Activated CD8-positive, alpha-beta memory T cell treated with anti-CD3 and anti-CD28 coated beads, Interleukin-2, amount 50 U/mL, for 48 hours (primary cell): ENCODE measurements at places on chromosomes 13 and 19.

- no peak for DNase-seq
These were observed 7.0 kb downstream of the TMEM221 start for GRCh38 chr19:17441241-17442021.

- DNase-seq: no peak
These were observed 330.8 kb downstream of the NALCN start for GRCh38 chr13:101085551-101085950.

- peak; percentile 65 for DNase-seq
These were observed 48.2 kb downstream of the STK24 start for GRCh38 chr13:98528663-98529064.

DNA sequence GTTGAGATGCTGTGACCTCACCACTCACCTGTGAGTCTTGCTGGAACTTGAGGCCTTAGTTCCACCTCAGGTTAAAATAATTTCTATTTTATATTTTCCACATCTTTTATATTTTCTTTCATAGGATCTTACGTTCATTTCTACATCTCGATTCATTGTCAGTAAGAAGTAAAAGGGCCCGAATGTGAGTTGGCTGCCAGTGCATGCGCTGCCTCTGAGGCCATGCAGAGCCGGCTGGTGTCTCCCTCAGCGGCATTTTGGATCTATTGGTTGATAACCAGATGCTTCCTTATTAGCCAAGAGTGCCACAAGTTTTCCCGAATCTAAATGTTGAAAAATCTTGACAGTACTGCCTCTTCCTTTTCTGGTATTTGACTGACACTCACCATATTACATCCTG is 347.3 kb downstream of the TEX29 start:
- DNase-seq: no peak

DNA sequence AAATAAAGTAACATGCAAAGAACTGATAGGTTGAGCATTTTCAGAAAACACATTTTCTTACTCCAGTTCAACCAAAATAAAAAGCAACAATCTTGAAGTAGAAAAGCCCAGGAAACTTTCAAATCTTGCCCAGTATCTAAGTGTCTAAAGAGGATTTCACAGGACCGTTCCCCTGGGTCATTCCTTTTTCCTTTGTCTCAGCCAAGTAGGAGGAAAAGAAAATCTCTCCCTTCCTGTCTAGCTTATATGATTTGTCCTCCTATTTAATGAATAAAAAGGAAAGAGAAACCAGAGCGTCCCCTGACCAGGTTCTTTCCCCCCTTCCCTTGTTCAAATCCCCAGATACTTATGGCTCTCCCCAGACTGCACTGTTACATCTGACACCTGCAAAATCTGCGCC is 248.0 kb downstream of the KCTD12 start:
- no peak for DNase-seq

GRCh38 chr13:44971656-44972595 is 17.3 kb downstream of the NUFIP1 start:
- DNase-seq: no peak

DNA sequence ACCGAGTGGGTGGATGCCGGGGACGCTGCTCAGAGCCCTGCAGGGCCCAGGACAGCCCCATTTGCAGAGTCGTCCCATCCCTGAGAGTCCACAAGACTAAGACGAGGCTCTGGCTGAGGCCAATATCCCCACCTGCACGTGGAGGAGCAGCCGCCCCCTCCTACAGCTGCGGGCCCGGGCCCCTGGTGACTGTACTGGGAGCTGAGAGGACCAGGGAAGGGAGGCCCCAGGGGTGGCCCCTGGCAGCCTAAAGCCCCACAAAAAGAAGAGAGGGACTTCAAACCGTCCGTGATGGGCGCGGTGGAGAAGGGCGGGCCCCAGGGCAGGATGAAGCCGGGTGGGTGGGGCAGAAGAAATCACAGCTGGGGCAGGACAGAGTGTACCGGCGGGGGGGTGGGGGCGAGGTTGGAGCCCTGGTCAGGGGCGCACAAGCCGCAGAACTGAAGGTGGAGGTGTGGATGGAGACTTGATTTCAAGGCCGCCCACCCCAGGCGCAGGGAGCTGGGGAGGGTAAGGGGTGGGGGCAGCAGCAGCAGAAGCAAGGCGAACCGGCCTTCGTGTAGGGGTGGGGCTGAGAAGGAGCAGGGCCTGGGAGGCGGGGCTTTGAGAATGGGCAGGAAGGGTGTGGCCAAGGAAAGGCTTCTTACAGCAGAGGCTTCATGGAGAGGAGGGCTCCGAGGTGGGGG is 12.9 kb downstream of the CFD start:
- DNase-seq: peak; percentile 87

GRCh38 chr13:106213028-106213757 is 322.3 kb downstream of the EFNB2 start:
- no peak for DNase-seq

GRCh38 chr19:38250821-38251563 is 5.2 kb downstream of the PPP1R14A start:
- no peak for DNase-seq

DNA sequence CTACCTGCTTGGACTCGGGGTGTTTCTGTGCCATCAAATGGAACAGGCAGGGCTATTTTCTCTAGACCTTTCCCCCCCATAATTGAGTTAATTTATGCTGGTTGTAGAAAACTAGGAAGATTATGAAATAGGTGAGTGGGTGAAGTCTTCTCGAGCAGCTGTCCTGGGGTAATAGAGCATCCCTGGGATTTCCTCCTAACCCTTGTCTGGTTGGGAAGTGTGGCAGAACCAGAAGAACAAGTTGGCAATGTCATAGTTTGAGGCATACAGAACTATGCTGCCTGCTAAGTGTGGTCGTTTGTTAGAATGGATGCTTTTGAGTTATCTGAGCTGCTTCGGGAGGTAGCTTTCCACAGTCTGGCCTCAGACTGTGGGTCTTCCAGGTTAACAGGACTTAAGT is 3.7 kb downstream of the GATAD2A start:
- no peak for DNase-seq

GRCh38 chr13:66556306-66556705 is 673.8 kb downstream of the PCDH9 start:
- DNase-seq: no peak

GRCh38 chr13:26497968-26498511 is 59.4 kb upstream of the WASF3 start:
- DNase-seq: no peak

DNA sequence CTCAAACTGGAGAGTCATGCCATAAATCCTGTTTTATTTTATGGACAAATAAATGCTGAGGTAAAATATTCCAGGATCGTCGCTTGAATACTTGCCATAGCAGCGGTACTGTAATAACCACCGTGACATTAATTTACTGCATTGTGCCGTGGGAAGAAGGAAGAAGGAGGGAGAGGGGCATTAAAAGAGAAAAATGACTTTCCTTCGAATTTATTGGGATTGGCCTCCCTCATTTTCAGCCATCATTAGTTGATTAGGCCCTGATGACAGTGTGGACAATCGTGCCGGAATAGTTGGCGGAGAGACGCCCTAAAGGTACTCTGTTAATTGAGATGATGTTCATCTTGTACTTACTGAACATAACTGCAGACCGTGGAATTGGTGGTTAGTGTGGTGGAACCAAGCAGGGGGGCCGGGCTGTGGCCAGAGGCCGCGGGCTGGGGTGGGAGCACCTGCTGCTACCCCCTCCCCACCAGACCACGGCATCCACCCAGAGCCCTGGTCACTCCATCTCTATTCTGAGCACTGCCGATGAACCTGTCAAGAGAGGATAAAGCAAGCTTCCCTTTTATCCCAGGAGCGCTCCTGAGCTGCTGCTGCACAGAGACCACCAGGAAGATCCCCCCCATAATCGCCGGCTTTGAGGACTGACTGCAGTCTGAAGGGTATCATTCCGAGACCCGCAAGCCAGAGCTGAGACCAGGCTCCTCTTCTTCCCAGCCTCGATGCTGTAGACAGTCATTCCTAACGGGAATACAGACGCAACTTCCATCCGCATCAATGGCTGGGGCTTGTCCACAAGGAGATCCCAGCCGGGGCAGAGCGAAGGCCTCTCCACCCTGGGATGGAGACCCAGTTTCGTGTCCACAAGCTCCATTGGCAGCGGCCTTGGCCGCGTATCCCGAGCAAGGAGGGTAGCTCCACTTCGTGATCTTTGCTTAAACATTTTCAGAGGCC is 168.3 kb upstream of the TSHZ3 start:
- no peak for DNase-seq

DNA sequence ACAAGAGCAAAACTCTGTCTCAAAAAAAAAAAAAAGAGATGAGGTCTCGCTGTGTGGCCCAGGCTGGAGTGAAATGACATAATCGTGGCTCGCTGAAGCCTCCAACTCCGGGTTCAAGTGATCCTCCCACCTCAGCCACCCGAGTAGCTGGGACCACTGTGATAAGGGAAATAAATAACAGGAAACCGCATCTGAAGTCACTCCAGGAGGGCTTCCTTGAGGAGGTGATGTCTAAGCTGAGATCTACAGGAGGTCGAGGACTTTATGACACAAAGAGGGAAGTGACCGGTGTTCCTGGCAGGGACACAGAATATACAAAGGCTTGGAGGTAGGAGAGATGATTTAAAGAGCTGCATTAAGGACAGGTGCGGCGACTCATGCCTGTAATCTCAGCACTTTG is 8.9 kb upstream of the NR2F6 start:
- no peak for DNase-seq

DNA sequence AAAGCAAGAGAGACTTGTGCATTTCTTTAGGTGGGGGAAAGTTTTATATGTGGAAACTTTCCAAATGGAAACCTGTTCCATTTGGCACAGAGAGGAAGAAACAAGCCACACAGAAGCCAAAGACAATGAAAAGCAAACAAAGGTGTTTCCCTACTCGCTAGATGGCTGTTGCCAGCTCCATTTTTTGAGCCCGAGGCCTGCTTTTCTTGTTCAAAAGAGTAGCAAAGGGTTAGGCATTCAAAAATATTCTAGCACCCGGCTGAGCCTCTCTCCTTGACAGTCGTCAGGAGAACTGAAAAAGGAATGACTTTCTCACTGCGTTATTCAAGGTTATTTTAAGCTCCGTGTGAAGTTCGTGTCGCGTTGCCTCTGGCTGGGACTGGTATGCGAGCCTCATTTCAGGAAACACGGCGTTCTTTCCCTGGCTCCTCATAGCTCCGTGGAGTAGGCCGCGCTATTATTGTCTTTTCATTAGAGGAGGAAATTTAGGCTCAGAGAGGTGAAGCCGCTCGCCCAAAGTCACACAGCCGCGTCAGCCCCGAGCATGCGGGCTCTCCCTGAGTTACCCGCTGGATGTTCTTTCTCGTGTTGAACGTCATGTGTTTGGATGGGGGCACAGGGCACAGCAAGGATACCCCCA is 7.6 kb downstream of the TRPM4 start:
- DNase-seq: no peak

DNA sequence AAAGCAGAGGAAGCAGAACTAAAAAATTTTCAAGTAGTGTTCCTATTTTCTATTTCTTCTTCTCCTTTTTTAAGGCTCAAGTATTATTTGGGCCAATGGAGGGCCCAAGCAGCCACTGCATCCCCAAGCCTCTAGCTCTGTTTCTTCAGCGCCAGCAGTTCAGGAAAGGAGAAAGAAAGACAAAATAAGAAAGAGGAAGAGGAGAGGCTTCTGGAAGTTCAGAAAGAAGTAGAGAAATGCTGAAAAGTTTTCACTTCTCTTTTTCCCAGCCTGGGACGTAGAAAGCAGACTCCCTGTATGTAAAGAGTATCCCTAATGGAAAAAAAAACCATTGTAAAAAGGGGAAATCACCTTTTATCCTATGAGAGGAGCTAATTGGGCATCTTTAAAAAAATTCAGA is 165.5 kb upstream of the KLF12 start:
- no peak for DNase-seq

- peak; percentile 37 for DNase-seq
These were observed 10.0 kb downstream of the SLC7A9 start for GRCh38 chr19:32859591-32859990.

DNA sequence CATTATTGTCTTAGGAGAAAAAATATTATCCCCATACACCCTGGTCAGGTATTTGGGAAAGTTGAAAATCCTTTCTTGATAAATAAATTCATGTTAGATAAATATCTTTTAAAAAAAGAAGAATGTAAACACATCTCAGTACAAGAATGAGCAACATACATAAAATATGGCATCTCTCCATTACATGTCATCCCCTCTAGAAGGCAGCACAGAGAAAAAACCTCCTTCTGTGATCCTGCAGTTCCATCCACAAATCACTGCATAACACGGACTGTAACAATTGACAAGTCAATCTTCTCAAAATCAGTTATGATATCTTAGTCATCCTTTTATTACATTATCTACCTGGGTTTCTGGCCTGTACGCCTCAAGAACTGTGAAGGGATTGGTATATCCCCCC is 683.9 kb upstream of the KLHL1 start:
- DNase-seq: no peak

DNA sequence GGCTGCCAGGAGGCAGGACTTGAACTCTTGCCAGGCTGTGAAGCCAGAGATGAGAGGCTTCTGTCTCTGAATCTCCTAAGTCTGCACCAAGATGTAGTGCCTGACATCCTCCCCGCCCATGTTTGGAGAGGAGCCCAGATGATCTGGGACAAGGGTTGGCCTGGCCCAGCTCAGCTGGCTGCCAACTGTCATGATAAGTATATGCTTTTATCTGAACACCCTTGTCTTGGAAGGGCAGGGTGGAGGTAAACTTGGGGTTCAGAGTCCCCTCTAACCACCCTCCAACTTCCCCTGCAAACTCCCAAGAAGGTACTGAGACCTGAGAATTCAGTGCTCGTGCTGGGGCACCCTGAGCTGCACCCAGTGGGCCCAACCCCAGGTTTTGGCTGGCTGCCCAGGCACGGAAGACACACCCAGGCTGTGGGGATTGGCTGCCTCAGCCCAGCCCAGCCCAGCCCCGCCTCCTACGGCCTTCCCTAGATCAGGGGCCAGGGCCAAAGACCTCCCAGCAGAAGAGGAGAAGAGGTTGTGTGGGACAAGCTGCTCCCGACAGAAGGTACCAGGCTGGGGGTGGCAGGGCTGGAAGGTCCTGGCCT is at the start of gene CYP4F12:
CYP4F12 (plus strand) TSS at position 508 of the 596 bp plus-strand sequence. CDS start 443 bp downstream, outside the sequence.
- DNase-seq: no peak

DNA sequence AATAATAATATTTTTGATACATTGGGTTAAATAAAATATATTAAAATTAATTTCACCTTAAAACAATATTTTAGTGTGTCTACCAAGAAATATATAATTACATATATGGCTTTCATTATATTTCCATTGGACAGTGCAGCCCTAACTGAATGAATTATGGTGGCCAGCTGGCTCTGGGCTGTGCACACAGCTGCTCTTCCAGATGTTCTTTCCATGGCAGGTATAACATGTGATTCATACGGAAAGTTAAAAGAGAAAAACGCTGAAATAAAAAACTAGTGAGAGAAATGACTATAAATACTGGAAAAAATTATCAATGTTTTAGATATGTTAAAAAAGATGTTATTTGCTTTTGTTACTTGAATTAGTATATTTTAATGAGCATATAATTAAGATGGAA is 216.3 kb downstream of the RGCC start:
- DNase-seq: no peak

- DNase-seq: no peak
These were observed 33.9 kb upstream of the NPAS1 start for GRCh38 chr19:46985542-46986415.

DNA sequence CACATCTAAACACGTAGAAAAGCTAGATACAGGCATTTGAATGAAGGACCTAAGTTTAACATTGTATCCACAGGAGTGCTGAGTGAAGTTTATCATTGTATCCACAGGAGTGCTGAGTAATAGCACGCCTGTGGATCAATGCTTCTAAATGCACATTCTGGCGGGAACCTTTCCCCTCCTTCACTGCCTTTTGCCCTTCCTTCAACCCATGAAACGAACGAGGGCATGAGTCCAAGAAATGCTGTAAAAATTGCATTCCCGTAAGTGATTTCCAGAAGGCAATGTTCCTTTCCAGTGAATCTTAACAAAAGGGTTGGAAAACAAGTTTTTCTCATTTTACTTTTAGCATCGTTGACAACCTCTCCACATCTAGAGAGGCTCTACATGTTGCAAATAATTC is 88.1 kb downstream of the ZDHHC20 start:
- no peak for DNase-seq

GRCh38 chr19:36891768-36892357 is 24.2 kb downstream of the ZNF829 start:
- DNase-seq: no peak
